ENCODE measurements at places on chromosomes 7 and 10.
A peak's percentile ranks its signal among the peaks of the same experiment; 100 is the strongest.

GRCh38 chr7:96855691-96856090 is 146.0 kb upstream of the SEM1 start:
- no peak for DNase-seq

GRCh38 chr10:122143238-122143841 is 127.8 kb upstream of the BTBD16 start:
- no peak for DNase-seq

GRCh38 chr10:77159538-77160110 is 478.0 kb downstream of the KCNMA1 start:
- no peak for DNase-seq

- no peak for DNase-seq
Measured at GRCh38 chr7:30613366-30614325, 19.0 kb downstream of the GARS1 start.

GRCh38 chr7:130387628-130388403 is 7.5 kb downstream of the CPA1 start:
- no peak for DNase-seq

DNA sequence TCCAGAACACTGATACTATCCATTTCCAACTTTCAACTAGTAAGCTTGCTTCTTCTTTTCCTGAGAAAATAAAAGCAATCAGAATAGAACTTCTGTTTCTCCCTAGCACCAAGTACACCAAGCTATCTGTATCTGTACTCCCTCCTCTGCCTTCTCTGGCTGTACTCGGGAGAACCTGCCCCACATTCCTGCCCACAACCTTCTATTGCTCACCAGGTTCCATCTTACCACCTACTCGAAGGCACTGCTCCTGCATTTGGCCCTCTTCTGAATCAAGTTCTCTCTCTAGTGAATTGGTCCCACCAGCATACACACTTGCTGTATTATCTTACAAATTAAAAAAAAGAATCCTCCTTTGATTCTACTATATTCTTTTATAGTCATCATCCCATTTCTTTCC is 169.6 kb upstream of the PTN start:
- DNase-seq: no peak

GRCh38 chr7:26409661-26410547 is 118.2 kb downstream of the SNX10 start:
- DNase-seq: no peak

DNA sequence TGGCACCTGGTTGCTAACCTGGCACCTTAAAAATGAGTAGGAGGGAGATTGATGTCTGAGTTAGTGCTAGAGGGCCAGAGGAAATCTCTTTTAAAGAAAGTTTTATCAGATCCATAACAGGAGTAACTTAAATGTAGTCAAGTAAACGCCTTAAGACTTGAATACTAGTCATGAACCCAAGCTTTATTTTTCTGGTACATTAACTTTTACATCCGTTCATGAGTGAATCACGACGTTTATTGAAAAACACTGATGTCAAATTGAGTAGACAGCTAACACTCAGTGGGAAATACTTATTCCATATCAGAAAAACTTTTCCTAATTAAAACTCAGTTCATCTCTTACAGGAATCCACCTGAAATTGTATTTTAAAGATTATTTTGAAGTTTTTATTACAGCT is 6.9 kb upstream of the LAMB1 start:
- no peak for DNase-seq

- no peak for DNase-seq
Measured at GRCh38 chr10:82938331-82938730, 1063.3 kb downstream of the NRG3 start.

GRCh38 chr10:78905015-78905956 is 163.5 kb upstream of the ZMIZ1 start:
- DNase-seq: no peak

DNA sequence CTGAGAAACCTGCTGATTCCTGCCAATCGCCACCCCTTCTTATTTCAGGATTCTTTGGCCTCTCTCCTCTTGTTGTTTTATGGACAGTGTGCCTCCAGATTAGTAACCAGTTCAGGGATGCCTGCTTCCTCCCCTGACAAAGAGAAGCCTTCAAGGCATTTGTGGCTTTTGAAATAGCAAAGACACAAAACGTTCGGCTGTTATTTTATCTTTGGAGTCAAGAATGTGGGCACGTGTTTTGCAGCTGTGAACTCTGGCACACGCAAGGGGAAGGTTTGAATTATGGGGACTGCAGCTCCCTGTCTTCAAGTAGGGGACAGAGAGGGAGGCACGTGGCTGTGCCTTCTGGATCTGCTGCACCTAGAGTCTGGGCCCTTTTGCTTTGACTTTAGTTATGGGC is 157.9 kb upstream of the GRB10 start:
- no peak for DNase-seq

DNA sequence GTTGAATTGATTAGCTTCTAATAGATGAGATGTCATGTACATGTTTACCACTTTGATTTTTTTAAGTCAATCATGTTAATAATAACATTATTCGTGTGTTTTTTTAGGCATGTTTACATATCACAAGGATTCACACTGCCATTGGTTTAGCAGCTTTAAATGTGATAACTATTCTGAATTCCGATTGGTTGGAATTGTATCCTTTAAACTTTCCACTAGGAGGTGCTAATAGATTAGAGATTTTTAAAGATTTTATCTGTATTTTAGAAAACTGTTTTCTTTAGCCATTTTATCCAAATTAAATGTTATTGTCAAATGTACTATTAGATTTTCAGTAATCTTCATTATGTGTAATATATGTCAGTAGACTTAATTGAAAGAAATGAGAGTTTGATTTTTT is 83.2 kb downstream of the HECTD2 start:
- DNase-seq: no peak

DNA sequence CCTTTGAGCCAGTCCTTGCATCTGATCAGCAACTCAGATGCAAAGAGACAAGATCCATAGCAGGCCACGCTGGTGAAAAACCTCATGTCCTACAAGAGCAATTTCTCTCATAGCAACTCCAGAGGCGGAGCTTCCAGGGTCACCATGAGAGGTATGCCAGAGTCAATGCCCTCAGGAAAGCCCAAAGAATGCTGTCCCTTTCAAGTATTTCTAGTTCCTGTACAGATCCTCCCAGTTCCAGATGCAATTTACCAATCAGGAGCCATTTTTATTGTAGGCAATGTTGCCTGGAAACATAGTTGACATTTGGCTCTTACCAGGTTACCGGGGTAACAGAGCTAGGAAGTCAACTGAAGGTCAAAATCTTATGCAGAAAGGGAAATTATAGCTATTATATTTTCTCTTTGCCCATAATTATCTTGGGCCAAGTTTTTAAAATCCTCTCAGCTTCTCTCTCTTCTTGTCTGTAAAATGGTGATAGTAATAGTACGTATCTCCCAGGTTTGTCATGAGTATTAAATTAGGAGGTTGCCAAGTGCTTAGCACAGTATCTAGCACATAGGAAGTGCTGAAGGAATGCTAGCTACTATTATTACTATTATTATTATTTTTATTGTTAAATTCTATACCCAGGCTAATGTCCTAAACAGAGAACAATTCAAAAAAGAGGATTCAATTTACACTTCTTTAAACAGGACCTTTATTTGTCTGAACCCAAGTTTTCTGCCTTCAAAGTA is 46.3 kb upstream of the TM9SF3 start:
- no peak for DNase-seq

- DNase-seq: no peak
Measured at GRCh38 chr7:5083311-5083711, 37.7 kb downstream of the RBAK start.

- peak; percentile 79 for DNase-seq
Measured at GRCh38 chr7:29360633-29361625, 166.4 kb downstream of the CHN2 start.

DNA sequence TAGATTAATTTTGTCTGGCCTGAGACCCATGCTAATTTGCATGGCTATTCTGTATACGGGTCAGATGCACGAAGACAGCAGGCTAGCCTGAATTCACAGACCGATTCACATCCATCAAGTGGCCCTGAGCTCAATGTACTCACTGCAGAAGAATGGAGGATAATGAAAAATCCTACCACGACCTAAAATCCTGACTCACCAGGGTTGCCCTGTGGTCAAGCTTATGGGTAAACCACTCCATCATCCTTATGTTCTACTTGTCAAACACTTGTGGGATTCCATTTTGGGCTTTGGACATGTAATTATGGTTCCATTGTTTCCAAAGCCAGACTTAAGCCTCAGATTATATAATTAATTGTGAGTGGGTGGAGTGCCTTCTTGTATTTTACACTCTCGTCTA is 110.4 kb upstream of the ZNF438 start:
- DNase-seq: no peak

DNA sequence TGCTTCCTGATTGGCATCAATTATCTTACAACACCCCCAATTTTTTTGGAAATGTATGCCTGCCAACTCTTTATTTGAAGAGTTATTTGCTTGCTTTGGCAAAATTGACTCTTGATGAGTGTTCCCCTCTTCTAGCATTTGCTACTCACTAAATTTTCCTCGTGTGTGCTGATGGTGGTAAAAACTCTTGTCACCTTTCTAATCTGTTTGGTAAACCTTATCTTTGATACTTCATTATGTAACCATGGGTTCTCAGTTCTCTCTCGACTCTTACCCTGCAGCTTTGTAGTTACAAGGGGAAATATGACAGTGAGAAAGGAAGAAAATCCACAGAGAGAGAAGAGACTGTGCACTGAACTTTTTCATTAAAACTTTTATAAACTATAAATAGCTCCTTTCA is 102.5 kb downstream of the CDK14 start:
- DNase-seq: no peak

DNA sequence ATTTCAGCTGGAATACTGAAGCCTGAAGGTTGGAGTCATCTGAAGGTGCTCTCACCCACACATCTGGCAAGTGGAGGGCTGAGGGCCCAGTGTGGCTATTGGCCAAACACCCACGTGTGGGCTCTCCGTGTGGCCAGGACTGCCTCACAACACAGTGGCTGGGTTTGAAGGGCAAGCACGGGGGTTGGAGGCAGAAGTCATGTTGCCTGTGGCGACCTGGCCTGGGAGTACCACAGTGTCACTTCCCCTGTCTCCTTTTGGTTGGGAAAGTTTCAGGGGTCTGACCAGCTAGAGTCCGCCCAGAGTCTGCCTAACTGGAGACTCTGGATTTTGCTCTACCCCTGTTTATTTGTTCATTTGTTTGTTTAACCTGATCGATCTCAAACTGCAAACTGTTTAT is 169.5 kb downstream of the DNAJB6 start:
- no peak for DNase-seq

DNA sequence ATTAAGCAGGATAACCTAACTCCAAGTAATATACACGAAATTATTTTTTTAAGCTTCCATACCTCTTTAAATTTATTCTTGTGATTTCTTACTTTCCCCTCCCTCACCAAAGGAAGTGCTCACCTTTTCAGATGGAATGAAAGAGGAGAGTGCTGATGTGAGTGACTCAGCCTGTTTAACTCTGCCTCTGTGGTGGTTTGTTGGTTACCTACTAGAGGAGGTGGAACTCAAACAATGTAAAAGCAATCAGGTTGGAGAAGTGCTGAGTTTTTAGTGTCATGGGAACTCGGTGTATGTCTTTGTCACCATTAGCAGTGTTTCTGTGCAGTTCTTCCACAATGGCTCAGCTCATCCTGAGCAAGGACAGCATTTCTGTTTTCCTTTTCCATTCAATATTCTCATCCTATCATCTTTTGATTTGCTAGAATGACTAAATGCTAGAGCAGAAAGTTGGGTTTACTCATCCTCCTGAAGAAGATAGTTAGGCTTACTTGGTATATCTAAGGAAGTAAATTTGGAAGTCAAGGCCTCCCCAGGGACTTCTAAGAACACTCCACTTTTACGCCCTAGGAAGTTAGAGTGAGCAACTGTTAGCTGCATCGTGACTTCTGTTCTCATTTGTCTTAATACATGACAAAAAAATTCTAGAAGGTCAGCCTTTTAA is 6.0 kb downstream of the ADD3 start:
- no peak for DNase-seq

DNA sequence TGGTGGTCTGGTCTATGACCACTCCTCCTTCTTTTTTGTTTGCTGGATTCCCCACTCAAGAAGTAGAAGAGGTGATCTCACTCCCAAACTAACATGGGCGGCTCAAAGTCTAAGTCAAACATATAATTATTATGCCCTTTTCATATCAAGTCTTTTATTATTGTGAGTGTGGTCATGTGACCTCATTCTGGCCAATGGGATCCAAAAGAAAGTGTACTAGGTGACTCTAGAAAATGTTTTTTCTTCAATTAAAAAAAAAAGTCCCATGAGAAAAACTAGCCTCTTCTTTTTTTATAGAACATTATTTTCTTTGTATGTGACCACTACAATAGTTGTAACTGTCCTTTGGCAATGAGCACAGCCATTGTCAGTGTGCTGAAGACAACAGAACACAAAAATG is 772.7 kb downstream of the KCNMA1 start:
- no peak for DNase-seq

DNA sequence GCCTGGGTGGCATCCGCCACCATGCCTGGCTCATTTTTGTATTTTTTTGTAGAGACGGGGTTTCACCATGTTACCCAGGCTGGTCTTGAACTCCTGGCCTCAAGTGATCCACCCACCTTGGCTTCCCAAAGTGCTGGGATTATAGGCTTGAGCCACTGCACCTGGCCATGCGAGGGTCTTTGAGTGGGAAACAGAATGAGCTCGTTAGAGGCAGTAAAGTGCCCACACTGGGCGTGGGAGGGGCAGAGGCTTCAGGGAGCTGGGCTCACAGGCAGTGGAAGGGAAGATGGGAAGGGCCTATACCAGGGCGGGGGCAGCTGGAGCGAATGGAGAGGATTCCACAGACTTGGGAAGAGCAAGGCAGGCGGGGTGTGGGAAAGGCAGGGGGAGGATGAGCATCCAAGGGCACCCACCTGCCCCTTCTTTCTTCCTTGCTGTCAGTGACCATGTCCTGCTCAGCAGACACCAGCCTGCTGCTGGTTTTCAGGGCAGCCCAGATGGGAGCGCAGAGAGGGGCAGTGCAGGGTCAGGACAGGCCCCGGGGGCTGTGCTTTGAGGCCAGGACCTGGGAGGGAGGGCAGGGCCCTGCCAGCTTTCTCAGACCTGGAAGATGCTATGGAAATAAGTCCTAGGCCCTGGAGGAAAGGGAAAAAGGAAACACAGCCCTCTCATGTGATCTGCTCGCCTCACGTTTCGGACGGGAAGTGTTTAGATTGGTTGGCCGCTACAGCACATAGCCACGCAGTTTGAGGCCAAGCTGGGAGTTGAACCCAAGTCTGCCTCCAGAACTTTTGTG is 4.2 kb downstream of the FZD9 start:
- peak; percentile 34 for DNase-seq

DNA sequence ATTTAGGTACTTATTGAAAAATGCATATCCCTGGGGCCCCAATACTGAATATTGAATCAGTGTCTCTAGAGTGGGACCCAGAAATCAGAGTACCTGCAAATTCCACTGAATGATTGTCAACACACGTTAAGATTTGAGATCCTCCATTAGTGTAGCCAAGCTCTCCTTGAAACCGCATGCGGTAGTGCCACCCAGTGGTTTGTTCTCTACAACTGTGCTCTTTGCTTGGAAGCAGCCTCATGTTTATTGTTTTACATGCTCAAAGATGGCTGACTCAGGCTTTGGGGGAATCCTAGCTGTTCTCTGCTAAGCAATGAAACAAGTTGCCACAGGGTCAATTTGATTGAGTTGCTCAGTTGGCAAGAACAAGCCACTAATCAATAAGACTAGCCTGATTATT is 340.2 kb upstream of the CELF2 start:
- DNase-seq: peak; percentile 8

Data from cerebellar cortex (tissue), 1 donor.